ENCODE measurements at places on chromosomes 2 and 18. TPM values are rescaled to one million over a fixed set of nuclear protein-coding genes. Genes with fewer than 3 reads are reported as not detected.

Gene DCDC2C
- not detected for total RNA-seq

Gene FZD7
- 7.3 TPM for total RNA-seq

Gene SLC9A2
- 3.4 TPM for total RNA-seq

Gene UNC50
- total RNA-seq: 44.3 TPM

Gene DNAH6
- 0.44 TPM for total RNA-seq

Gene PRKD3
- total RNA-seq: 6.7 TPM

Gene TFCP2L1
- 10.0 TPM for total RNA-seq

Gene COL4A3
- 0.28 TPM for total RNA-seq

Gene SERPINB13
- total RNA-seq: not detected

Gene SERPINB10
- total RNA-seq: not detected

Gene CRYGD
- not detected for total RNA-seq

Gene MYO3B
- not detected for total RNA-seq

Gene SH2D6
- total RNA-seq: 1.1 TPM

Gene PDE6D
- total RNA-seq: 19.6 TPM

Gene KRTCAP3
- total RNA-seq: 0.90 TPM

Gene REEP1
- total RNA-seq: 0.68 TPM
